ENCODE measurements at places on chromosomes 7 and 10.

- DNase-seq = no peak
Measured at GRCh38 chr10:29370097-29371092, 81.5 kb downstream of the LYZL1 start.

GRCh38 chr10:9294865-9295264 is 1240.4 kb downstream of the GATA3 start:
- DNase-seq = no peak

GRCh38 chr7:147711447-147711846 is 879.1 kb upstream of the C7orf33 start:
- DNase-seq = no peak

GRCh38 chr10:23376229-23376655 is 31.6 kb upstream of the C10orf67 start:
- DNase-seq = no peak

GRCh38 chr7:14048889-14049288 is 59.4 kb upstream of the ETV1 start:
- DNase-seq = no peak

DNA sequence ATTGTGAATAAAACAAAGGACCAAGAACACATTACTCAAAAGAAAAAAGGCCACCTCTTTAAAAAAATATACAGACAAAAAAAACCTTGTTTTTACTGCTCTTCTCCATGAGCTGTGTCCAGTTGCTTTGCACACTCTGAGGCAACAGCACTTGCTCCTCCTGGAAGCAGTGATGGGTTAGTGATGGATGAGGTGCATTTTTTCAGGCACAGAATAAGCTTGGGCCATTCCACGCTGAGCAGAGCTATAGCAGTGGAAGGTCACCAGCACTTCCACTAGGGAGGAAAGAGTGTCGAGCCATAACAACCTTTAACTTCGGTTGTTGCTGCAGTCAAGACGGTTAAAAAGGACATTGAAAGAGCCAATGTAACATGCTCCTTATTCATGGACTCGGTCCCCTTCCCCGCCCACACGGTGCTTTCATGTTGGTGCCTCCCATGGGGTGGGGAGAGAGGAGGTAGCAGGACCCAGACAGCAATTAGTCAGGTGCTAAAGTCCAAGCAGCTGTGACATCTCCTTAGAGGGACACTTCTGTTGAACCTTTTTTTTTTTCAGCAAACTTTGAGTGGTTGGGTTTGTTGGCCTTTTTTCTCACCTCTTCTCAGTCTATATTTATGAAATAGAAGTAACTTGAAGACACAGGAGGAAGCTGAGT is 136.5 kb upstream of the ADARB2 start:
- no peak for DNase-seq

DNA sequence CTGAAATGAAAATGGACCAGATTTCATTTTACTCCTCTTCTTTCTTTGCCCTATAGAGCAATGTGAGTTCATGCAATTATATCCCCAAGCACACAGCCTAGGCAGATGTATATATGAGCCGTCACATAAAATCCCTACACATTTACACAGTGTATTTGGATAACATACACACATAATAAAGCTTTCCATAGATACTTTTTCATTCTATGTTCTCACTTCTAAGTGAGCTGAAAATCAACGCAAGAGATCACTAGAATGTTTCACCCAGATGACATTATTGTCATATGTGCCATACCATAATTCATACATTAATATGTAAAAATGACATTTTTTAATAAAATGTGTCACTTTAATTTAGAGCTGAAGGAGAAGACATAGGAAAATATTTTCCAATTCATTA is 129.4 kb downstream of the INHBA start:
- DNase-seq = no peak

DNA sequence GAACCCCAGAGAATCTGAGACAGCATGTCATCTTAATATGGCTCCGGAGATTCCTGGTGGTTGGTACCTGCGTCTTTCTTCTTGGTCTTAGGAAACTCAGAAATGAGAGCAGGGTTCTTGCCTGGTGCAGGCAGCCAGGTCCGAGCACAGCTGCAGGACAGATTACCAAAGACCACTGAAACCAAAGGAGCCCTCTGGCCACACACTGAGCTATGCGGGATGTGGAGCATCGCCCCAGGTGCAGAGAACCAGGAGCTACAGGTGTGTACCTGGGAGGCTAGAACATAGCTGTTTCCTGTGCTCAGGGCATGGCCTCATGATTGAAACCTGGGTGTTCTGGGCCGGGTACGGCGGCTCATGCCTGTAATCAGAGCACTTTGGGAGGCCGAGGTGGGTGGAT is 635.4 kb downstream of the CALN1 start:
- DNase-seq = no peak

DNA sequence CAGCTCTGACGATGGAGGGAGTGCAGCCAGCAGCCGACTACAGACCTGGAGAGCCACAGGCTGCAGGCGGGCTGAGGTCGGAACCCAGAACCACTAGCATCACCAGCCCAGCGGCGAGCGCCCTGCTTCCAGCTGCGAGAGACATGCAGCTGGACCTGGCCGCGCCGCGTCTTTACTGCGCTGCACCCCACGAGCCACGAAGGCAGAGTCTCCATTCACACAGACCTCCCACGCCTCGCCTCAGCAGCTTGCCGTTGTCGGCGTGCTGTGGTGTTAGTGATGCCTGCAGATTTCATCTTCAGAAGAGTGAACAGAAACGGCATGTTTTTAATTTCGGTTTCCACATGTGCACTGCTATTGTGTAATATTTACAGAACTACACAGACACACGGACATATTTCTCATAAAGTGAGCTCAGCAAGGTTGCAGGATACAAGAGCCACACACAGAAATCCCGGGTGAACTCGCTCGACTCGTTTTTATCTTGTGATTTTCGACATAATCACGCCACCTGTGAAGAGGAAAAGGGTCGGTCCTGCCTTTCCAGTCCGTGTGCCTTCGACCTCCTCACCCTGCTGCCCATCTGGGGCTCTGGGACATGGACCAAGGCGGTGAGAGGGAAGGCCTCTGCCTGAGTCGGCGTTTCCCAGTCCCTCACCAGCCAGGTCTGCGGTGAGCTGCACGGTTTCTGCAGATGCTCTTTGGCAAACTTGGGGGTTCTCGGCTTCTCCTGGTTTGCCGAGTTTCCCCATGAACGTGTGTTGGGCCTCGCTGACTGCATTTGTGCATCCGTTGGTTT is 252.2 kb downstream of the ELFN1 start:
- DNase-seq = no peak

- peak; percentile 89 for DNase-seq
Measured at GRCh38 chr10:46022978-46023702, 7.3 kb downstream of the NCOA4 start.

DNA sequence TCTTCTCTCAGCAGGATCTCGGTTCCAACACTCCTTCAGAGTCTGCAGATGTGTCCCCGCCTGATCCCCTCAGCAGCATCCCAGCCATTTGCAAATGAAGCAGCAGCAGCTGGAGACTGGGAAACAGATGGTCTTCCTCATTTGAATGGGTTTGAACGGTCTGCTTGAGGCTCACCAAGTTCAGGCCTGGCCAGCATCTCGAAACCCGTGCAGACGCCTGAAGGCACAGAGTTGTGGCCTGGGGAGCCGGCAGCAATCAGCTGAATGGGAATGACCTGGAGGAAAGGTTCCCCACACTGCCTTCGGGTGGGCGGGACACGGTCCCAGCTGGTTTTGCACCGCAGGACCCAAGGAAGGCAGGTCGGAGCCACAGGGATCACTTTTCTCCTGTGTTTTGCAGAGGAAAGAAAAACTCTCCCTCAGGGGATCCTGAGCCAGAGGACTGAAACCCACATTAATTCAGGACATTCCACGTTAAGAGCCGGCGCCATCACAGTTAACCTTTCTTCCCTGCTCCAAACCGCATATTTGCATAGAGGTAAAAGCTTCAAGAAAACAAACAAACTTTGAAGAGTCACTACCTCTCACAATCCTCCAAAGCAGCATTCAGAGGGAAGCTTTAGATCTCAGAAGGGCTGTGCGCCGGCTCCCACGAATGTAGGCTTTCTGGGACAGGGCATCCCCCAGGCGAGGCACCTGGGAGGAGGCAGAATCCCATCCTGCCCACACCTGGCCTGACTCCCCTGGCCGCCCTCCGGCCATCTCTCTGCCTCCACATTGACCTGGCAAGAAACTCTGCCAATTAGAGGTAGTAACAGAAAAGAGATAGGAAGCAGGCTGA is 17.7 kb downstream of the FGFR2 start:
- DNase-seq = no peak

- DNase-seq = no peak
Measured at GRCh38 chr7:45726883-45727282, 146.0 kb downstream of the CCDC201 start.

GRCh38 chr10:6482737-6483357 is 97.2 kb downstream of the PRKCQ start:
- no peak for DNase-seq

DNA sequence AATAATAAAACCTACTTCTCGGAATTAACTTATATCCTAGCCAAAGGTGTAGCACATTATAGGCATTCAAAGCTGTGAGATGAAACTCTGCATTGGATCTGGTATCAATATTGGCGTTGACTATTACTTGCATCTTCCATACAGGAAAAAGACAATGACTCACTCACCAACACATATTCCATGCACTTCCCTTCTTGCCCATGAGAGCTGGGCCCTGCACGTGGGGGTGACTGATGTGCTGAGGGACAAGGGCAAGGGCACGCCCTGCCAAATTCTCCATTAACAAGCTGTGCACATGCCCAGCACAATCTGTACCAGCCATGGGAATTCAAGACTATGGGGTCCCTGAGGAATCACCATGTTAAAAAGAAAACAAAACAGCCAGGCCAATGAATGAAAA is 188.1 kb upstream of the PDE1C start:
- DNase-seq = no peak

- DNase-seq = peak; percentile 20
Measured at GRCh38 chr10:61781969-61782403, 119.3 kb downstream of the CABCOCO1 start.

- no peak for DNase-seq
Measured at GRCh38 chr7:114070246-114070645, 151.4 kb upstream of the PPP1R3A start.

DNA sequence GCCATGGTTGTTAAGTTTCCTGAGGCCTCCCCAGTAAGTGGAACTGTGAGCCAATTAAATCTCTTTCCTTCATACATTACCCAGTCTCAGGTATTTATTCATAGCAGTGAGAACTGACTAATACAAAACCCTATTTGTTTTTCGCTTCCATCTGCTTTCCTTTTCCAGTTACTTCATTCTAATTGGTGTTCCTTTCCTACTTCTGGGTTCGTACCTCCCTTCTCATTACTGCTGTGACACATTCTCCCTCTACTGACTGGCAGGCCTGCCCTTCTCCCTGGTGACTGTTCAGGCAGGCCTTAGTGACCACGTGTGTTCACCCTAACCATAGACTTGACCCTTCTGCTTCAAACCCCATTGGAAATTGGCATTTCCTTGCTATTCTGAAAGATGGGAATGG is 37.7 kb downstream of the MTURN start:
- no peak for DNase-seq
